ENCODE measurements at places on chromosomes 11 and 22.
A peak's percentile ranks its signal among the peaks of the same experiment; 100 is the strongest.

- no peak for DNase-seq
Measured at GRCh38 chr22:29208879-29209623, 3.4 kb downstream of the EMID1 start.

- no peak for DNase-seq
Measured at GRCh38 chr11:2687782-2688191, 12.0 kb downstream of the KCNQ1OT1 start.

GRCh38 chr11:60193687-60194433 lies 11.0 kb upstream of the MS4A6A start:
- peak; percentile 85 for DNase-seq

DNA sequence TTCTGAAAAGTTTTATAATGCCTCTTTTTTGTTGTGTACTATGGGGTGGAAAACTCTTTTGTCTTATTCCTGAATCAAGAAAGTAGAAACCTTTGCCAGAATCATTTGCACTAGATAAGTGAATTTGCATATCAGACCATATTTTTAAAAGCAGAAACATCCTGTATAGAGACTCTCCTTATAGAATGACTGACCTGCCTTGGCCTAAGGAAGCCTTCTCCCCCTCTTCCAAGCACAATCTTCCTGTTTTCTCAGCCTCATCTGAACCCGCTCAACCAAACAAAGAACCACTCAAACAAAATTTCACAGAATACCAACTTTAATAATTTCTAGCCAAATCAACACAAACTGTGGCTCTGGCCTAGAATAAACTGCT lies 60.3 kb downstream of the SIK3 start:
- no peak for DNase-seq

GRCh38 chr22:23282089-23282501 lies 101.8 kb downstream of the BCR start:
- no peak for DNase-seq

DNA sequence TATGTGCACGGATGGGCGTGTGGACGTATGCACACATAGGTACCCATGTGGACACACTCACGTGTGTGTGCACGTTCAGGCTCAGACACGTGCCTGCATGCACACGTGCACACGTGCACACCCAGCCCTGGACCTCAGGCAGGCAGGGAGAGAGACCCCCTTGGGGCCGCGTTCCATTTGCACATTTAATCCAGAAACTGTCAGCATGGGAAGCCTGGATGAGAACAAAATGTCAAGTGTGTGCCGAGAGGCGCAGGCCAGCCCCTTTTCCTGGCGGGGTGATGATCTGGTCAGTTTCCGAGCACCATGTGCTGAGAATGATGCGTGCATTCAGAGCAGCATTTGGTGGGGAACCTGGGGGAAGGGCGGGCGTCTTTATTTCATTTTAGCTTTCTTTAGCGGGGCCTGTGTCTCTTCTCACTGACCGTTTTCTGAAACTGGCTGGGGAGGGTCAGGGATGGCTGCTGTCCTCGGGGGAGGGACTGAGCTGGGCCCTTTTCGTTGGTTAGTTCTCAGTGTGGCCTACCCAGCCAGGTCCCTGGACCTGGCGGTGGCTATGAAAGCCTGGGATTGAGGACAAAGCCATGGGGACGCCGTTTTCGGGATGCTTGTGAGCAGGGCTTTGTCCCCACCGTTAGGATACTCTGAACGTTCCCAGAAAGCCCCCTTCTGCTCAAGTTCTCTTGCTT lies 96.3 kb downstream of the KCNQ1 start:
- DNase-seq, result no peak

DNA sequence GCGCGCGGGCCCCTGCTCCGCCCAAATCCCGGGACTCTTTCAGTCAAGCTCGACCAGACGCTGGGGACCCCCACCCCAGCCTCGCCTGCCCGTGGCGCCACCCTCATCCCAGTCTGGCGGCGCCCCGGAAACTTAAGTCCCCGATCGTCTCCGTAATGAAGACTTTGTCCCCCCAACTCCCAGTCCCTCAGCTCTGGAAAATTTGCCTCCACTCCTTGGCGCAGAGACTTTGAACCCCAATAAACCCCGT lies 348 bp downstream of the PLCB3 start:
- no peak for DNase-seq

GRCh38 chr22:27386186-27386585 lies 415.4 kb downstream of the MN1 start:
- no peak for DNase-seq

DNA sequence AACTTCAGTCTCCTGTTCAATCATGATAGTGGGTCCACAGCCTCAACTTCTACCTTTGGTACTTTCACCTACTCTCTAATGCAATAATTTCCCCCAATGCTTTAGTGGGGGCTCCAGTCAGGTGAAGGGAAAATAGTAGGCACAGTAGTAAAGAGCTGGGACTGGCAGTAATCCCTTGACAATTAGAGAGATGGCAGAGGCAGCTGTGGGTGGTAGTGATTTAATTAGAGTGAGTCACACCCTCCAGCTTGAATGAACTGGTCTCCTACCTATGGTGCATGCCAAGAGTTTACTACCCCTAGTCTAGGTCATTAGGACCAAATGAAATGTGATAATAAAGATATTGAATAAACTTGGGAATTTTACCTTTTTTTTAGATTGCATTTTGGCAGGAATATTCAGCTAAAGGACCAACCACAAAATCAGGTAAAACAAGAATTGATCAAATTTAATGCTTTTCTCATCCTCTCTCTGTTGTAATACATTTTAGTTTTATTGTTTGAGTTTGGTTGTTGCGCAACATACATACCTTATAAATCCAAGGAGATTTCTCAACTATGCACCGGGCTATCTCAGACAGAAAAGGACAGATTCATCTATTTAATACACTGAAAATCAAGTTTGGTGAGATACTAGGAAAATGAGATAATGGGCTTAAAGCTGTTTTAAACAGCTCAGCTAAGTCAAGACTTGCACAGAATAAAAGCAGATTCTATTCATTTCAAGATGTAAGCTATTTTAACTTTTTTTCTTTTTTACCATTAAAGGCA lies 9.0 kb downstream of the PRRG4 start:
- no peak for DNase-seq

GRCh38 chr11:28243061-28243460 lies 134.9 kb downstream of the METTL15 start:
- no peak for DNase-seq

DNA sequence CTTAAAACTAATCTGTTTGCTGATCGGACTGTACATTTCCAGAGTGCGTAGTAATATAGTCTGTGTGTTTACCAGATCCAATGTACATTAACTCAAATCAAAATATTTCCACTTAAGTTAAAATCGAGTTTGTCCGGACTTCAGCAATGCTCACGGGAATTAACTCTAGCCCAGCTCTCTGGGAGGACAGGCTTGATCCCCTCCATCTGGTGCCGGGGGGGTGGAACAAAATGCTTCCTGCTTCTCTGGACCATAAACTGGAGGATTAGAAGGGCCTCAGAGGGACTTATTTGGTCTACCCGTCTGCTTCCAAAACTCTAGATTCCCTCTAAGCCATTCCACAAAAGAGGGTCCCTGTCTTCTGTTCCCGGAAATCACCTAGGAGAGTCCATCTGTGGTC lies 511.2 kb downstream of the BUD13 start:
- no peak for DNase-seq

- no peak for DNase-seq
Measured at GRCh38 chr11:128892866-128893565, 1.9 kb downstream of the KCNJ5 start.

DNA sequence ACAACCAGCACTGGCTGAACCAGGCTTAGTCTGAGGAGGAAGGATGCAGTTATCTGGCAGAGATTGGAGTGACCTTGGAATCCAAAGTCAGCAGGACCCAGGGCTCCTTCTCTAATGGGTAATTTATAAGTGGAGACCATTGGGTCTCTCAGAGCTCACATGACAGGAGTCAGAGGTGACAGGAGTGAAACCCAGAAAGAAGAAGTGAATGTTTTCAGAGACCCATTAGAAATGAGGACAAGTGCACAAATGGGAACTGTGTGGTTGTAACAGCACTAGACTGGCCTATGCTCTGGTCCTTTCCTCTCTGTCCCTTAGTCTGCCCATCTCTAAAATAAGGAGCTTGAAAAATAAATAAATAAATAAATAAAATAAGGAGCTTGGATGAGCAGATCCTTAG lies 107.4 kb downstream of the SERGEF start:
- DNase-seq, result no peak

- DNase-seq, result no peak
Measured at GRCh38 chr11:85114786-85115185, 512.4 kb downstream of the DLG2 start.

DNA sequence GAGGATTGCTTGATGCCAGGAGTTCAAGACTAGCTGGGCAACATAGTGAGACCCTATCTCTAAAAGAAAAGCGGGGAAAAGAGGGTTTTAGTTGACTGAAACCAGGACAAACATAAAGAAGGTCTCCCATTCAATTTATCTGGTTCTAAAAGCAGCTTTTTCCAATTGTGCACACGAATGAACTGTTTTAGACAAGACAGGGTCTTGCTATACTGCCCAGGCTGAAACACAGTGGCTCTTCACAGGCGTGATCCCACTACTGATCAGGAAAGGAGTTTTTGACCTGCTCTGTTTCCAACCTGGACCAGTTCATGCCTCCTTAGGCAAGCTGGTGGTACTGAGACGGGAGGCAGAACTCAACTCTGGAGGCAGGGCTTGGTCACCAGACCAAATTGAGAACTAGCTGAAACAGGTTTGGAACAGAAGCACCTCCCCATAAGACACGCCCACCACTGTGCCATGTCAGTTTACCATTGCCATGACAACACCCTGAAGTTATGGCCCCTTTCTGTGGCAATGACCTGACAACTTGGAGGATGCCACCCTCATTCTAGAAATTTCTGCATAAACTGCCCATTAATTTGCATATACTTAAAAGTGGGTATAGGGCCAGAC lies 2.8 kb upstream of the NUCB2 start:
- DNase-seq, result no peak

DNA sequence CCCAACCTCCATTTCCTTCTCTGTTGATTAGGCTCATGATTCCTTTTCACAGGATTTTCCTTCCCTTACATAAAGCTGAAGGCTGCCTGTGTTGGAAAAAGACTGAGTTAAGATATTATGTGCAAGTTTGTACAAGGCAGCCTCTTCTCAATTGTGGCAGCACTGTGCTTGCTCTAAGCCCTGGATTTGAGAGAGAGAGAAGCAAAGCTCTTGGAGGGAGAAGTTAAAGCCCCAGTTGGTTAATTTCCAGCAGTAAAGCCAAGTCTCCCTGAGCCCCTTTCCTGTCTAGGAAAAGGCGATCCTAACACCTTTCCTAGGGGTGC lies 128.3 kb upstream of the SESN3 start:
- DNase-seq, result no peak

GRCh38 chr11:11334607-11335006 lies 18.4 kb downstream of the CSNK2A3 start:
- DNase-seq, result no peak

DNA sequence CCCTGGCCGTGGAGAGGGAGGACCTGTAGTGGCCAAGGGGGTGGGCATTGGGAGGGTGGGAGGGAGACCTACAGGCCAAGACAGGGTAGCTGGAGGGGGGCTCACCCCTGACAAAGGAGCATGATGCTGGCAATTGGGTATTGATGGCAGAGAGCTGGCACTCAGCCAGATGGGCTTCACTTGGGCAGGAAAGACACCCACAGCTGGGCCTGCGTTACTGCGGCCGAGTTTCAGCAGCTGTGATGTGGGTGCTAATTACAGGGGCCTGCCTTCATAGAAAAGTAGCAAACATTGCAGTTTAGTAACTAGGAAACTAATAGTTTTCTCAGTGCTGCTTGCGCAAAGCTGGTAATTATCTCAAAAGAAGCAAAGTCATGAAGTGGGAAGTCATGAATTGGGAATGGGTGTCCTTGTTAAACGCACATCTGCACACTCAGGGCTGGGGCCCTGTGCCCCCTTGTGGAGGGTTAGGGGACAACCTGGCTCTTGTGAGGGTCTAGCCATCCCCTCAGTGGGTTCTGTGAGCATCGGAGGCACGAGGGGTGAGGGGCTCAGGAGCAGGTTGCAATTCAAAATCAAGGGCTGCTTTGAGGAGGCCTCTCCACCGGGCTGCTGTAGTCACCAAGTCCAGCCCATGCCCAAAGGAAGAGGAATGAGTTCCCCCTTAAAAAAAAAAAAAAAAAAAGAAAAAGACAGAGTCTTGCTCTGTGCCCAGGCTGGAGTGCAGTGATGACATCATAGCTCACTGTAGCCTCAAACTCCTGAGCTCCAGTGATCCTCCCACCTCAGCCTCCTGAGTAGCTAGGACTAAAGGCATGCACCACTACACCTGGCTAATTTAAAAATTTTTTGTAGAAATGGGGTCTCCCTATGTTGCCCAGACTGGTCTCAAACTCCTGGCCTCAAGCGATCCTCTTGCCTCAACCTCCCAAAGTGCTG lies 24.4 kb upstream of the TXNRD2 start:
- no peak for DNase-seq

GRCh38 chr11:47355283-47356128 lies 3.0 kb upstream of the MYBPC3 start:
- DNase-seq, result peak; percentile 73

- DNase-seq, result no peak
Measured at GRCh38 chr11:118339281-118339961, 3.1 kb downstream of the CD3D start.

GRCh38 chr11:128713595-128713994 lies 19.7 kb downstream of the FLI1 start:
- DNase-seq, result no peak

- DNase-seq, result no peak
Measured at GRCh38 chr22:47318041-47318737, 555.7 kb downstream of the TBC1D22A start.

DNA sequence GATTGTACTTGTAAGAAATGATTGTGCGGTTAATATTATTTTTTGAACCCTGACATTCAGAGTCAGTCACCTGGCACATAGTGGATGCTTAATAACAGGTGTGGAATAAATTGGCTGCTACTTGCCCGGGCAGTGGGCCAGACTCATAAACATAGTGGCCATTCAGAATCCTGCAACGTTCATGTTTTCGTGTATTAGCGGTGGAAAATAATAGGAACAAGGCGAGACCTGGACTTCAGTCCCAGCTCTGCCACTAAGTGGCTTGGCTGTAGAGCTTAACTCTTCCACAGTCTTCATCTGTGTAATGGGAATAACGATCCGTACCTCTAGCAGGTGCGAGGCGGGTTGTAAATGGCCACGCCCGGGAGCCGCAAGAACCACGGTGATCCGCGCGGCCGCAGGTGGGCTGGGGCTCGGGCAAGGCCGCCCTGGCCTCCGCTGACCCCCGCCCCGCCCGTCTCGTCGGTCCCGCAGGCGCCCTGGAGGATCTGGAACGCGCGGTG lies 761 bp upstream of the TMEM25 start:
- peak; percentile 34 for DNase-seq

DNA sequence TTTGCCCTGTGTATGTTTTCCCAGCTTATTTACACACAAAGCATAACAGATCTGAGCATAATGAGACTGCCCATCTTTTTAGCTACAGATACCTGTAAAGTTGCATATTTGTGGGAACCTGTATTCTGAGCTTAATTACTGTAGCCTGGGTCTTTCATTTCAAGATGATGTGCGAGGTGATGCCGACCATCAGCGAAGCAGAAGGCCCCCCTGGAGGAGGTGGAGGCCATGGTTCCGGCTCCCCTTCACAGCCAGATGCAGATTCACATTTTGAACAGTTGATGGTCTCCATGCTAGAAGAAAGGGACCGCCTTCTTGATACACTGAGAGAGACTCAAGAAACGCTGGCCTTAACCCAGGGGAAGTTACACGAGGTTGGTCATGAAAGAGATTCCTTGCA lies 1.5 kb downstream of the PPFIA1 start:
- DNase-seq, result no peak

GRCh38 chr11:12813371-12814225 lies 139.4 kb downstream of the TEAD1 start:
- no peak for DNase-seq
